Transverse colon (tissue), 4 donors: ENCODE measurements at places on chromosomes 7 and 10.

- DNase-seq: no peak
These were observed 121.0 kb upstream of the FAM171A1 start for GRCh38 chr10:15491856-15492642.

- DNase-seq: no peak
These were observed 30.4 kb downstream of the MYPN start for GRCh38 chr10:68139448-68140272.

GRCh38 chr10:78899996-78900714, 168.6 kb upstream of the ZMIZ1 start:
- DNase-seq: no peak

- no peak for DNase-seq
These were observed 309.5 kb upstream of the TEX47 start for GRCh38 chr7:89104748-89105685.

DNA sequence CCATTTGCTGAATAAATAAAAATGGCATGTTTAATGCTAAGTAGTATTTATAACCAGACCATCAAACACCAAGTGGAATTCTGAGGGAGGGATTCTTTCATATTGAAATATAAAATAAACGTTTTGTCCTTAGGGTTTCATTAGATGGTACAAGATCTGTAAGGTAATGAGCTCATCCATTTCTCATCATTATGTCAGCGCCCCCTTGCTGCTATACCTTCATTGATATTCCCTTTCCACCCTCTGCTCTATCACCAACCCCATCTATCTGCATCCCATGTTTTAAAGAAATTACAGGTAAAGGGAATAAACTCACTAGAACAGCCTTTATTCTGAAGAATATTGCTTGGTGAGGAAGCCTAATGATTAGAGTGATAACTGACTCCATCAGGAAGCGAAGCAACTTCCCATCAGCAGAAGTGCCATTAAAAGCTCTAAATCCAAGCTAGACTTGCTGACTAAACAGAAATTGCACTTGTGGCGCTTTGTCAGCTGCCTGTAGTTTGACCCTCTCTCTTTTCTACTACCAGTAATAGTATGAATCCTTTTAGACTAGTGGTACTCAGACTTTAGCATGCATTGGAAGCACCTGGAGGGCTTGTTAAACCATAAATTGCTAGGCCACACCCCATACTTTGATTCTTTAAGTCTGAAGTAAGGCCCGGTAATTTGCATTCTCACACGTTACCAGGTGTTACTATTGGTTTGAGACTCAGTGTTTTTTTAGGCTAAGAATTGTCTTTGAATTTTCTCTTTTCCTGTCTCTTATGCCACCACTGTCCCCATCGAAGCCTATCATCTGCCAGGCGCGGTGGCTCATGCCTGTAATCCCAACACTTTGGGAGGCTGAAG, 27.5 kb downstream of the ADD3 start:
- DNase-seq: no peak

- no peak for DNase-seq
These were observed 108.5 kb downstream of the KCNMA1 start for GRCh38 chr10:77529050-77529576.

DNA sequence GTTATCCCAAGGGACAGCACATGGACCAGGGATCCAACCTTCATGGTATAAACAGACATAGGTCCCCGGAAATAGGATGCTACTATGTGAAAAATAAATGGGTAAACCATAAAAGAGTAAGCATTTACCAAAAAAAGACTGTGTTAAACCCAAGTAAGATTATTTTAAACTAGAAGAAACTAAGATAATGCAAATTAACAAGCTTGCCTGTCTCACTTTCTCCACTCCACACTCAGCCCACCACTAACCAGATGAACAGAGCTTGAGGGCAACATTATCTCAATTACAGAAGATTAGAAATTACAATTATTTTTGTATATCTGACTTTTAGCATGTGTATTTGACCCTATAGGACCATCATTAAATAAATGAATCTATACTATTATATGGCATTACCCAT, 117.2 kb upstream of the CAV2 start:
- DNase-seq: no peak
